ENCODE measurements at places on chromosomes 3 and 15.
A peak's percentile ranks its signal among the peaks of the same experiment; 100 is the strongest.

DNA sequence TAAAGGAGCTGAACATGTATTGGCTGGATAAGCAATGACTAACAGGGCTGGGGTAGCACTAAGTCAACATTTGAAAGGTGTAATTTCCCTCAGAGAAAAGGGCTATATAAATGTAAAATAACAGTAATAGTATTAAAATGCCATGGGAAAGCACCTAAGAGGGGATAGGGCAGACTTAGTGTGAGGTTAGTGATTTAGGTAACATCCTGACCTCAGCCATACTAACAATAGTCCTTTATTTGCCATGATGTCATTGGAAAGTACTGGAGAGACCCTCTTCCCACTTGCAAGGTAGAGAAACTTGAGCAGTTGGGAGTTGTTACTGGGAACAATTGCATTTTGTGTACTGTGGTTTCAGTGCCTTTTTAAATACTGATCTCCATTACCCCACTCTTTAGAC lies 103.4 kb downstream of the LSAMP start:
- DNase-seq: no peak

GRCh38 chr3:44235604-44236484 lies 5.8 kb upstream of the TOPAZ1 start:
- DNase-seq: peak; percentile 77

DNA sequence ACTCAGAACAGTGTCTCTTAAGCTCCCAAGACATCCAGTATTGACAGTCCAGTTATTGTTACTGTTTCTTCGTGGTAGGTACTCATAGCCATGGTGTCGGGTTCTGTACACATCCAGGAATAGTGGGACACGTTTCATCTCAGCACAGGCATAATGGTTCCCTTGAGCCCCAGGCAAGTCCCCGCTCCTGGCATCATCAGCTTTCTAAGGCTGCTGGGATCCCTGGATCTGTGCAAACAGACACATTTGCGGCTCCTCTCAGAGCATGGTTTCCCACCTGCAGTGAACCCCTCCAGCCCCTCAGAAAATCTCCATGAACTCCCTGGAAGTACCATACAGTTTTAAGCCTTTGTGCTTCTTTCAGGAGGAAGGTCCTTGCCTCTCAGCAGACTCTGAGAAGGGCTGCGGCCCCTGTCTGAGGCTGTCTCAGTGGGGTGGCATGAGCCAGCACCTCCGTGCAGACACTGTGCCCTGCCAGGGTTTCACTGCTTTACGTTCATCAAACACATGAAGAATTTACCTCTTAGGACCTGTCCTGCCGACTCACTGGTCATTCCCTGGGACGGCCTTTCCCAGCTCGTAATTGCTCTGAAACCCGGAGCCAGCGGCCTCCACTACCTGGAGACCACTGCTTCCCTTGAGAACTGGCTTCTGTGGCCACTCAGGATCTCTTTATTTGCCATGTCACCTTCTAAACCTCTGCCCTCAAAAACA lies 124.9 kb downstream of the LRRK1 start:
- DNase-seq: no peak

DNA sequence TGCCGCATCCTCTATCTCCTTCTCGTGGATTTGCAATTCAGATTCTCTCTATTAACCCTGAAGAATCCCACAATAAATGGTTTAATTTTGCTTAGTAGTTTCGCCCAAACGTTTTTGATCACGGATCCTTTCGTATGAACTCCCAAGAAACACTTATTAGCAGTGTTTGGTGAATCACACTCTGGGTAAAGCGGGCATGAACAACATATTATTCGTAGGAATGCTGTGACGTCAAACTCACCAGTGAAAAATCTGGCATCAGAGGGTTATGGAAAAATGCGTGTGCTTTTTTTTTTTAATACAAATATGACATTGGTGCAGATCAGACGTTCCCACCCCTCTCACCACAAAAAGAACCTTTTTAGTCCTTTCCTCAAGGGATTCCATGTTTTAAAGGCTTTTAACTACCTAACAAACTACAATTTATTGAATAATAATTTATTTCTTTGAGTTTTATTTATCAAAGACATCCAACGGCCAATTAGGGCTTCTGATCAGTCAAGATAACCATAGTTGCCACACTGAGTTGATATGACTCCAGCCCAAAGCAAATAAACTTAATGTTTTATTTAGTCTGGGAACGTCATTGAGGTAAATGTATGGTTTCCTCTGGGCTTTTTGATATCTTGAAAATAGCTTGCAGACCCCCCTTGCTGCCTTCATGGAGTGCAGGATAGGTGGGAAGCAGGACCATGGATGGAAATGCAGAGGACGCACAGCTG lies 45.5 kb upstream of the CGNL1 start:
- no peak for DNase-seq

- no peak for DNase-seq
Observed at GRCh38 chr3:46075816-46076215, 48.5 kb upstream of the XCR1 start.

Data from non-pigmented ciliary epithelial cell (primary cell).